ENCODE measurements at places on chromosomes 5 and 9.

- peak; percentile 94 for DNase-seq
Observed at GRCh38 chr5:174720612-174721529, 3.5 kb upstream of the MSX2 start.

- no peak for DNase-seq
Observed at GRCh38 chr9:35619800-35620158, 1.6 kb upstream of the CD72 start.

- no peak for DNase-seq
Observed at GRCh38 chr5:3392306-3392939, 203.2 kb upstream of the IRX1 start.

DNA sequence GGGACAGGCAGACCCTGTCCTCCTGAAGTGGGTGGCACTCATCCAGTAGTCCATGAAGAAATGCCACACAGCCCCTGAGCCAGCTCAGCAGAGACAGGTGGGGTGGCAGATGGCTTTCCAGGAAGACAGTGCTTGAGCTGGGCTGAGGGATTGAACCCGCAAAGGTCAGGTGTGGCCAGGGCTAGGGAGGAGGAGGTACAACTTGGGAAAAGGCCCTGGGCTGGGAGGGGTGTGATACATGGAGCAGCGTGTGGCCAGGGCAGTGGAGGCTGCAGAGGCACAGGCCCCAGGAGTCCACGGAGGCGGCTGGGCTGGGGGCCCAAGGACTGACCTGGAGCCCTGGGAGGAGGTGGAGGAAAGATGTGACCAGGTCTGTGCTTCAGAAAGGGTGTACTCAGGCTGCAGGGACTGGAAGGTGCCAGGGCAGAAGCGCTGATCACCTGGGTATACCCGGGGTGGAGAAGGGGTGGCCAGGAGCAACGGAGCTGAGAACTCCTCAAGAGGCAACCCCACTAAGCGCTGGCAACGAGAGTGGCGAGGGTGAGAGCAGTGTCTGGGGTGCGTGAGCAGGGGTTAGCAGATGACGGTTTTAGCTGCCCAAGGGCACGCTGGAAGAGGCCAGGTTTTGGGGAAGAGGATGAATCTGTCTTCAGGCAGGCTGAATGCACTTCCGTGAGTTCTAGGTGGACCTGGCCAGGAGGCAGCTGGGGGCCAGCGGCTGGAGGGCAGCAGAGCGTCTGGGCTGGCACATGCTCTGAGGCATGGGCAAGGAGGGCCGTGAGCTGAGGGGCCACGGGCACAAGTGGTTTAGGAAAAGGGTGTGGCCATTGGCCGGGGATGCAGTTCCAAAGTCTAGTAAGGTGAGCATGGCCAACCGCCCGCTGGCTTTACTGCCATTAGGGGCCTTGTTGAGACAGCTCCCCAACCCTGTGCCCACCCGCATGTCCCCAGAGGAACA is 3.9 kb upstream of the RABL6 start:
- no peak for DNase-seq

DNA sequence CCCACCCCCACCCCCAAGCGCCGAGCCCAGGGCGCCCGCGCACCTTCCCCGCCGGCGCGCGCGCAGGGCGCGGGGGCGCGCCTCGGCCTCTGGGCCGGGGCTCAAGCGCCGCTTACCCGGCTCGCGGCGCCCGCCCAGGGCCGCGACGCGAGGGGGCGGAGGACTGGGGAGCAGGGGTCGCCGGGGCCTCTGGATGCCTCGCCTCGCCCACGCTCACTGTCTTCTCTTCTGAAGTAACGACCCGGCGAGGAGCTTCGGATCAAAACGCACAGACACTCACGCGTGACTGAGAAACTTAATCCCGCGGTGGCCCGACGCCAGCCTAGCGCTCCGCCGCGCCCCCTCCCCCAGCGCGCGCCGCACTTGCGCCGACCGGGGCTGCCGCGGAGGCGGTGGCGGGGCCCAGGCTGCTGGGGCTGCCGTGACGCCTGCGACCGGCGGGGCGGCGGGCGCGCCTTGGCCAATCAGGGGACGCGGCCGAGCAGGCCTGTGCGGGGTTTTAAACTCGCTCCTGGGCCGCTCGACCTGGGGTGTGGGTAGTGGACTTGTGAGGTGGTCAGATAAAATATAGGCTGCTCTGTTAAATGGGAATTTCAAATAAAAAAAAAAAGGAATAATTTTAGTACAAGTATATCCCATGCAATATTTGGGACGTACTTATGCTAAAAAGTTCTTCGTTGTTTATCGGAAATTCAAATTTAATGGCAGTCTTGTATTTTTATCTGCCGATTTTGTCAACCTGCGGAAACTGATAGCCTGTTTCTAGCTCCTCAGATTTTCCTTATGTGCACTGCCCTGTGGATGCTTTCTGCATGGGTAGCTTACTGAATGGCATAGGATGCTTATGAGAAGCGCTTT is at the start of gene MPDZ:
Gene MPDZ (minus strand): TSS at position 409 of the 858 bp plus-strand sequence. CDS start 29,377 bp downstream, outside the sequence.
- peak; percentile 89 for DNase-seq

GRCh38 chr5:1511651-1512540 is 11.9 kb downstream of the LPCAT1 start:
- peak; percentile 44 for DNase-seq

GRCh38 chr5:51476431-51476830 is 93.2 kb downstream of the ISL1 start:
- no peak for DNase-seq

DNA sequence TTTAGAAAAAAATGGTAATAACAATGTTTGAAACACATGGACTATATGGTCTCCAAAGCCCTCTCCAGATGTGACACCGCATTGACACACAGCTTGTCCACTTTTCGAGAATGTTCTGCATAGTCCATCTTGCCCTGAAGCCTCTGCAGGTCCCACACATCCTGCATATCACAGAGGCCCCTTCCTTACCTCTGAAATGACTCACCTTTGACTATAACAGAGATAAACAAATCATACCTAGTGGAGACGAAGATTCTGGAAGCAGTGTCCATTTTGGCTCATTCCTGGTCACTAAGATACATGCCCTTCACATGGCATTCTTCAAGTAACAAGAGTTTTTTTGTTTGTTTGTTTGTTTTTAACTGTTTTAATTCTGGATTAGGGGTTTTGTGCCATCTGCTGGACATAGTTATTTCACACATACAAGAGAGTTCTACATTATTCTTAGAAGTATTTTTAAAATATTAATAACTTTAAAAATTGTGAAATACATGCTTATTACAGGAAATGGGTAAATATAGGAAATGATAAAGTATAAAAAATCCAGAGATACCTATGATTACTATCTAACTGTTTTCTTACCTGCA is 5.1 kb downstream of the ARL14EPL start:
- DNase-seq = no peak

- no peak for DNase-seq
Observed at GRCh38 chr5:132254321-132254977, 3.0 kb upstream of the PDLIM4 start.

DNA sequence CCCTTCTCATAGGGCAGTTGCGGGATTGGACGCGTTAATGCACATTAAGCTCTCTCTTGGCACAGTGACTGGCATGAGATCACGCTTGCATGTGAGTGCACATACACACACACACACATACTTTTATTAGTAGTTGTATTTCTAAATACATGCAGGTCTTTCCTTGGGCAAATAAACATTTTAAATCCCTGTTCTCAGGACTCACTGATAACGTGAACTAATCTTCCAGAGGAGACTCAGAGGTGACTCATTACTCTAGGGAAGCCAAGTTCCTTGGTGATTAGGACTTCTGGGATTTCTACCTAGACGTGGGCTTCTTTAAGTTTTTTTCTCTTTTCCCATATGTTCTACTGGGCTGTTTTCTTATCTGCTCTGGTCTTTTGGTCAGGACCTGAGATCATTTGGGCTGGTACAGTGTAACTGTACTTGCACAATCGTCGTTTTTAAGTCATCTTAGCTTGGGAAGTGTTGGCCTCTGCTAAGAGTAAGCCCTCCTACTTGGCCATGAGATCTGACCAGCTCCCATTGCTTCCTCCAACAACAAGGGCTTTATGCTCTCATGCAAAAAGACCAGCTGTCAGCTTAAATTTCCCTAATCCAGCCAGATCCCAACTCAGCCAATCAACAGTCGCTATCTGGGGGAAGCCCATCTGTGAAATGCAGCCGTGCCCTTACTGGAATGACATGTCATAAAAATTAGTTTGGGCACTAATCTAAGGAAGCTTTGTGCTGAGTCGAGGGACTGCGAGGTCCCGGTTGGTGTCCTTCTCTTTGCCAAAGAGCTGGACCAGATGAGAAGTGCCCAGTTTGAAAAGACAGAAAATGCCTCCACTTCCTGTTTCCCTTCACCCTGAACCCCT is 176.4 kb upstream of the ANKRD55 start:
- no peak for DNase-seq

DNA sequence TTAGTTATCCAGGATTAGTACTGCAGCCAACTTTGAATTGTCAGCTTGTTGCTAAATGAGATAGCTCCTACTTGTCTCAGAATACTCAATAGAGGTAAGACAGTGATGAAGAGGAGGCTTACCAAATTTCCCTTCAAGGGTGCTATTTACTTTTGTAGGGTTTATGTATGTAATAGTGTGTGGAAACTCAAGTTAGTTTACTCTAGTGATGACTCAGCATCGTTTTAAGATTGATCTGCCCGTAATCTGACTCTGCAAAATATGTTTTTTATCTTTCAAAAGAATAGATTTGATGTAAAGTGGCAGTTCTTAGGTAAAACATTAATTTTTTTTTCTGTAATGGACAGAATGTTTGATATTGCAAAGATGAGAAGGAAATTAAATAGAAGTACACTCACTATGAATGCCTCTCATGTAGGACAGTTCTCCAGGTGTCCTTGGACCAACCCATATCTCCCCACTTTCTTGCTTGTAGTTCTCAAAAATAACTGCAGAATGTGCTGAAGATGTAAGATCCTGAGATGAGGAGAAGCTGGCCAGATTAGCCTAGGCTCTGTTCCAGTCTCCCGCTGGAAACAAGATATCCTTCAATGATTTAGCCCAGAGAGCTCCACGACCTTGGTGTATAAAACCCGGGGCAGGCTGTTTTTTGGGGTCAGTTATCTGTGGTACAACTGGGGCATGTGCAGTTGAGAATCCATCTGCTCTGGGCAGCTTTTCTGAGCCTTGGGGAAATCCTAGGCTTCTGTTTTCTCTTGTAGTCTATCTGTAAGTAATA is 24.4 kb upstream of the MROH2B start:
- no peak for DNase-seq

GRCh38 chr5:50595199-50595598 is 71.2 kb upstream of the PARP8 start:
- no peak for DNase-seq

GRCh38 chr5:172634106-172634899 is 6.8 kb upstream of the NEURL1B start:
- DNase-seq = no peak

DNA sequence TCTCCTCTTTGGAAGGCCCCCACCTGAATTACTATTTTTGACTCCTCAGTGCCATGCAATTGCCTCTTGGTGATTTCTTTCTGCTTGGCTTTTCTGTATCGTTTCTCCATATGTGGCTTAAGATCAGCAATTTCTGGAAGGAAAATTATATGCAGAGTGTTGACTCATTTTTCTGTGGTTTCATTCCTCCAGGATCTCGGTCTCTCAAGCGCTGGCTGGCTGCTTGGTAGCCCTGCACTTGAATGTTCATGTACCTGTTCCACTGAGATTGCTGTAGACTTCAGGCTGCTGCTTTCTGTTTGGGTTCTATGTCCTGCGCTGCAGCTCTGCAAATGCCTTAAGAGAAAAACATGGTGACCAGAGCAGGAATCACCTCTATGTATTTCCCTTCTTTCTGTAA is 77.6 kb downstream of the INIP start:
- no peak for DNase-seq

DNA sequence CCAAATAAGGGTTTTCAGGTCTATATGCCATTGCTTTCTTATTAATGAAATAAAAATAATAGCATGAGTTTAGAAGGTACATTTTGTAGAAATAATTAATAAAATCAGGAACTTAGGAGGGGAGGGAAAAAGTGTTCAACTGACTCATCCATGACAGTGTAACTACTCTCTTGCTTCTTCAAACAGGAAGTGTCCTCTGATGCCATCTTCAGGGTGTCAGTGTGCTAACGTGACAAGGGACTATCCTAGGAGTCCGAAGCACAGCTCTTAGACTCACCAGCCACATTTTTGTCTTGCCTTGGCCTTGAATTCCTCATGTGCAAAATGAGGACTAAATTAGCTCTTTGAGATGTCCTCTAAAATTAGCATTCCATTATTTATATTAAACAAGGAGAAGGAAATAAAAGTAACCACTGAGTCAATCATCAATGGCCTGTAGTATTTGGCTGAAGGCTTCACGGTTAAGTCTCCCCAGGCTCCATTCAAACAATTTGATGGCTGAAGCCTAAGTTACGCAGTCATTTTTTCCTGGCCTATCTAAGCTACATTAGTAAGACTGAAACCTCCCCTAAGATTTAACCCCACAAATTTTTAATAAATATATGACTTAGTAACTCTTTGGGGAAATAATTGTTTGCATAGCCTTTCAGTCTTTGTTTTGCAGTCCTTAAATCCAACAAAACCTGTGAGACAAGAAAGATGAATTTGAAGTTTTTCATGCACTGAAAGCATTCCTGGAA is 151.1 kb downstream of the ARL15 start:
- peak; percentile 26 for DNase-seq

- DNase-seq = no peak
Observed at GRCh38 chr9:109036744-109037680, 23.7 kb upstream of the CTNNAL1 start.

GRCh38 chr5:39505363-39505762 is 80.6 kb upstream of the DAB2 start:
- no peak for DNase-seq

DNA sequence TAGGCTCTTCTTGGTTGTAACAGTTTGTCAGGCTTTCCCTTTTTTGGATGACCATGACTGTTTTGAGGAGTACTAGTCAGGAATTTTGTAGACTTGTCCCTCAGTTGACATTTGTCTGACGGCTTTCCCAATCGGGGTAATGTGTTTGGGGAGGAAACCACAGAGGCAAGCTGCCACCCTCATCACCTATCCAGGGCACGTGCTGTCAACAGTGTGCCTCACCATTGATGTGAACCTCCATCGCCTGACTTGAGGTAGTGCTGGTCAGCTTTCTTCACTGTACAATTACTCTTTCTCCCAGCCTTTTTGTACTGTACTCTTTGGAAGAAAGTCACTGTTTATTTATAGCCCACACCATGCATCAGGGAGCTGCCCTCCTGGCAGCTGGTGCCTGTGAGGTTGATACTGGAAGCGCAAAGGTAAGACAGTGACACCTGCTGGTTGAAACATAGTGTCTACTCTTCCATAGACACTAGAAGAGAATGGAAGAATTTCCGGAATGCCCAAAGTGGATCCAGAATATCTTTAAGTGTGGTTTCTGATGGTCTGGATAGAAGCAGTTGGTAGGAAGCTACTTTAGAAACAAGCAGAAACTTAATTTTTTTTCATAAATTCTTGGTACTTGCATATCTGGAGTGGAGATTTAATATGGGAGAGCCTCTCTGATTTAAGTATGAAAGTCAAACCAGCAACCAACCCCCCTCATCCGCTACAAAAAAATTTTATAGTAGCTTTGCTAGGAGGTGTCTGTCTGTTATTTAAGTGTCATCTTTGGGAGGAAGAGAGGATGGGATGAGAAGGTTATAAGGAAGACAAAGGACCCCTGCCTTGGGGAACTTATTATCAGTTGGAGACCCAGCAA is 69.3 kb downstream of the SNX30 start:
- peak; percentile 76 for DNase-seq

GRCh38 chr5:136037001-136037705 is 8.4 kb downstream of the TGFBI start:
- DNase-seq = no peak

- no peak for DNase-seq
Observed at GRCh38 chr9:135053133-135053532, 34.3 kb upstream of the OLFM1 start.
